ENCODE measurements at places on chromosomes 4 and X.

DNA sequence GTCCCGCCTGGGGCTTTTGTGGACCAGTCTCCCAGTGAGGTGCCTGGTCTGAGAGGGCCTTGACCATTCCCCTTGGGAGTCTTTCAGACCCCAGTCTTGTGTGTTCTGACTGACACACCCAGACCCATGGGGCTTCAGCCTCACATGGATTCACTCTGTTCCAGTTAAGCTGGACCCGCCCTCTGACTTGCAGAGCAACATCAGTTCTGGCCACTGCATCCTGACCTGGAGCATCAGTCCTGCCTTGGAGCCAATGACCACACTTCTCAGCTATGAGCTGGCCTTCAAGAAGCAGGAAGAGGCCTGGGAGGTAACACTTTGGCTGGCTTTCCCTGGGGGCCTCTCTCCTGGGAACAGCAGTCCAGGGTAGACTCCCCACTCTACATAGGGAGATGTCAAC, 6.8 kb downstream of the IL9R start:
- DNase-seq: no peak

- no peak for DNase-seq
These were observed 16.6 kb downstream of the DKC1 start for GRCh38 chrX:154779261-154779660.

GRCh38 chr4:146650034-146650433, 11.3 kb downstream of the POU4F2 start:
- no peak for DNase-seq

- DNase-seq: no peak
These were observed 20.0 kb upstream of the AADAT start for GRCh38 chr4:170109586-170110284.

DNA sequence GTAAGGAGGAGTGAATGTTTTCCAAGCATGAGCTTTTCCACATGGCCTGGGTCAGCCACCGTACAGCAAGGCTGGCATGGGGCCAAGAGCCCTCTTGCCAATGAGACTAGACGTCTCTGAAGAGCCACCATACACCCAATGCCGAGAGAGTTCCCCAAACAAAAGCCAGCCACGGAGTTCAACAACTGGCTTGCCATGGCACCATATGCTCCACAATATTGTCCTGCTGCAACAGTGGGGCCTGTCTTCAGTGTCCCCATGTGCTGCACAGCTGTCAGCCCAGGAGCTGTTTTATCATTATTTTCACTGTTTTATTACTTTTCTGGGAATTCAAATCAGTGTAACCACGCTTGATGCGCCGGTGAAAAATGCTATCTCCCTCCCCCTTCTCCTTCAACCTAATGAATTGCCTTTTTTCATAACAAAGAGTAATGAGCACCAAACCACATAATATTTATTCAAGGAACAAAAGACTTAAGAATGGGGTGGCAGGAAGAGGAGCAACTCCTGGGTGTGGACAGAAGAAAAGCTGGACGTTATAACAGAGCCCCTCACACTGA, 18.4 kb downstream of the MAML3 start:
- DNase-seq: peak; percentile 75

GRCh38 chr4:125529071-125529470, 214.3 kb downstream of the FAT4 start:
- no peak for DNase-seq

DNA sequence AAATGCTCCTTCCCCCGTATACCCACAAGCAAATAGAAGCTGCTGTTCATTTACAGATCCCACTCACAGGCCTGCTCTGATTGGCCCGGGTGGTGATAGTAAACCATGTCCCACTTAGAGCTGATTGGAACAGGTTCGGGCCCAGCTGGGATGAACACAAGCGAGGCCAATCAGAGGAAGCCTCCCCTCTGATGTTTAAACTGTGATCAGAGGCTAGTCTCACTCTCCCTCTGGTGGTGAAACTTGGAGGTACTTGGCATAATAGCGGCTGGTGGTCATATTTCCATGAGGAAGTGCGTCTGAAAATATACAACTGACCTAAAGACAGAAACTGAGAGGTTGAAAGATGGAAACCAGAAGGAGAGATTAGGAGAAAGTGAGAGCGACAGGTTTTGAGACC, 51.5 kb upstream of the TRPC3 start:
- DNase-seq: no peak

GRCh38 chr4:186719925-186720694, 3.5 kb downstream of the FAT1 start:
- no peak for DNase-seq

- no peak for DNase-seq
These were observed 145.6 kb downstream of the RAP1GDS1 start for GRCh38 chr4:98406819-98407218.

- DNase-seq: no peak
These were observed 33.9 kb downstream of the KLHL15 start for GRCh38 chrX:23993012-23993633.

- DNase-seq: no peak
These were observed 55.2 kb downstream of the ELF4 start for GRCh38 chrX:130055103-130055502.

- no peak for DNase-seq
These were observed 156.2 kb downstream of the ENOX2 start for GRCh38 chrX:130746709-130747342.

DNA sequence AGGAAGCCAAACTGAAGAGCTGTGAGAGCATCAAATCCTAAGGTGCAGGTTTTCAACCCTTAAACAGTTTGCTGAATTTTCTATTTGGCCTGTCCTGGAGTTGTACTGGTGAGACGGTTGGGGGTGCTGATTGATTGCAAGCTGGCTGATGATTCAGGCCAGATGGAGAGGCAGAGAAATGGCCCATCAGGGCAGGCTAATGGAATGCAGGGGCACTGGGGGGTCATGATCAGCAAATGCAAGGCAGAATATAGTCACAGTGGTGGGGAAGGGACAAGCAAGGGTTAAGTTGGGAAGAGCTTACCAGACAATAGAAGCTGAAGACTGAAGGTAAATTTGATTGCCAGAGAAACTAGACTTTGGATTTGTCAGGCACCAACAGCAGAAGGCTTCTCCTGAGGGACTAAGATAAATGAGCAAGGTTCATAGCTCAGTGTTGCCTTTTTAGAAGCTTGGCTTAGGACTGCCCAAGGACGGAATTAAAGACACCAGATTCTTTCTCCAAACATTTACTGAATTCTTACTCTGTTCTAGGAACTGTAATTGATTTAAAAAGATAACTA, 4.3 kb upstream of the AADAT start:
- no peak for DNase-seq

DNA sequence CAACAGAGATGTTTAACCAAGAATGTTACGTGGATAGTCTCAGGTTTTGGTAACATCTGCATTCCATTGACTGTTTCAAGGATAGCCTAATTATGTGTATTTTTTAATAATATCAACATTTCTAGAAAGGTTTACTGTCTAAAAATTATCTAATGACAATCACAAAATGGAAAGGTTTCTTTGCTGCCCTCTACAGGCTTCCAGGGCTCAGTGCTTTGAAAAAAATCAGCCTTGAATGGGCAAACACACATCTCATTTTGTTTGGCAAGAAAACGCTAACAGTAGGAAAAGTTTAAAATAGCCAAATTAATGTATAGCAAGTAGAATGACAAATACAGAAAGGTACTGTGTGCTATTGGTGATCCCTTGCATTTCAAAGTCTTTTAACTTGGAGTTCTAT, 223.4 kb upstream of the PRPS2 start:
- no peak for DNase-seq

DNA sequence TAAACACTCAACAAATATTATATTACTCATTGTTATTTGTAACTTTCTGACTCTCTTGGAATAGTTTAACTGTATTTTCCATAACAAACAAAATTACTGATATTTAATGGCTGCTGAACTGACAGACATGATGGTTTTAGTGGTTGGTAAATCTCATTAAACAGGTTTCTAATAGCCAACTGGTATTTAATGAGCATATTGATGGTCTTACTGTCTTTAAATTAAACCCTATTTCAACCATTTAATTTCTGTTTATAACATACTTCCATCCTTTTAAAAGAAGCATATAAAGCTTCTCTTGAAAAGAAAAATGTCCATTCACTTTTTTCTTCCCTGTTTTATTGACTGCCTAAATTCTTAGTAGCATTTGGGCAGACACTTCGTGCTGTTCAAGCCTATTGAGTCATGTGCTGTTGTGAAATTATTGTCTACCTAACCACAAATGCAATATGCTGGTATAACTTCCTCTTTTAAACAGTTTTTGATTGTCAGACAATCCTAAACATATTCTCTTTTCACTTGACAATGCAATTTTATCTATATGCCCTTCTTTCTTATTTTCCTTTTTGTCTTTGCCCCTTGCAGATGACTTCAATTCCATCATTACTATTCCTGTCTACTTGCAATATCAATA, 163.9 kb upstream of the SLC7A11 start:
- no peak for DNase-seq

DNA sequence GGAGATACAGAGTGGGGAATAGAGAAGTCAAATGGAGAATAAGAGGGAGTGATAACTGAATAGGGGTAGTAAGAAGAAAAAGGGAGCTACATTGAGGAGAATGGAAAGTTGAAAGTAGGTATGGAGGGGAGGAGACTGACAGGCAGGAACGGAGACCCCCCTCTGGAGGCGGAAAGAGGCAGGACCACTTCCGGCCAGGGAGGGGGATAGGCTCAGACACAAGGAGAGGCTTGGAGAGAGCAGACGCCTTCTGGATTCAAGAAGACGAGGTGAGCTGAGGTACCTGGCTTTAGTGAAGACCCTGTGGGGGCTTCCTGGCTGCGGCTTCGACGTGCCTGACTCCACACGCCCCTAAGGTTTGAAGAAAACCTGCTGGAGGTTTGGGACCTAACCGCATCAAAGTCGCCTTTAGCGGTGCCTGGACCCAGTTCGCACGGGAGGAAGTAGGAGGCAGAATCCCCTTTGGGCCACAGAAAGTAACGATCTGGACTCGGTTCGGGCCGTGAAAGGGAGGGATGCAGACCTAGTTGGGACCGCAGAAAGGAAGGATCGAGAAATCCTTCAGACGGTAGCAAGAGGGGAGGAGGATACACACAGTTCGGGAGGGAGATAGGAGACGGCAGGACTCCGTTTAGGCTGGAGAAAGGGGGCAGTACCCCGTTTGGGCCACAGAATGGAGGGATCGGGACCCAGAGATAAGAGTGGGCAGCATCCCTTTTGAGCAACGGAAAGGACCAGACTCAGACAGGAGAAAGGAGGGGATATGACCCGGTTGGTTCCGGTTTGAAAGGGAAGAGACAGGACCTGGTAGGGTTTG, at the start of gene TRO:
Gene TRO, plus strand, starts transcription at position 215 of the 817 bp plus-strand sequence. CDS start 1,423 bp downstream, outside the sequence.
- no peak for DNase-seq

DNA sequence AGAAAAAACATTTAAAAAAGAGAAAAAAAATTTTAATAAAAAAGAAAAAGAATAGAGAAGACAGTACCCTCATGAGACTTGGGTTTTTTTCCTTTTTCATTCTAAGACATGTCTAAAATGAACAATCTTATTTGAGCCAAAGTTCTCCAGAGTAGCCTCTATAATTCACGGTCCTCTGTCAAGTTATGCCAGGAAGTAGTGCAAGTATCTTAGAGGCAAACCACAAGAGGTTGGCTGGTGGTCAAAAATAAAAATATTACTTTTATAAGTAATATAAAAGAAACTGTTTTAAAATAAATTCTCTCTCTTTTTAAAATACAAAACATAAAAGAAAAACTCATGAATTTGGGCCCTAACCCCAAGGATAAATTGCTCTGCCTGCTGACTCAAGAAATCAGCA, 26.5 kb downstream of the HNRNPDL start:
- no peak for DNase-seq

GRCh38 chr4:142528433-142528832, 317.7 kb downstream of the INPP4B start:
- DNase-seq: no peak

GRCh38 chr4:24477919-24478318, 106.4 kb downstream of the DHX15 start:
- DNase-seq: no peak

DNA sequence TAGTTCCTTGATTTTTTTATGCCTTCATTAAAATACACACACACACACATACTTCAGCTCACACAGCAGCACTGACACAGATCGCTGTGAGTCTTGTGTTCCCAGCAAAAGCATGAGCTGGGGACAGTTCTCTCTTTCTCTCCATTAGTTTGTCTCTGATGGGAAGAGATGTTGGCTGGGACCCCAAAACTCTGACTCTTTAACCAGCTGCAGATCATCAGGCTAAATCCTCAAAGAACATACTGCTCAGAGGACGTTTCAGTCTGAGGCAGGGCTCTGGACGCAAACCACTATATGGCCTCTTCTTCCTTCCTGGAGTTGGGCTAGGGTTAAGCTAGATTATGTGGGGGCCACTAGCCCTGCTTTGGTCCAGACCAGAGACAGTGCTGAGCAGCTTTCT, 109.6 kb downstream of the NHSL2 start:
- DNase-seq: no peak

DNA sequence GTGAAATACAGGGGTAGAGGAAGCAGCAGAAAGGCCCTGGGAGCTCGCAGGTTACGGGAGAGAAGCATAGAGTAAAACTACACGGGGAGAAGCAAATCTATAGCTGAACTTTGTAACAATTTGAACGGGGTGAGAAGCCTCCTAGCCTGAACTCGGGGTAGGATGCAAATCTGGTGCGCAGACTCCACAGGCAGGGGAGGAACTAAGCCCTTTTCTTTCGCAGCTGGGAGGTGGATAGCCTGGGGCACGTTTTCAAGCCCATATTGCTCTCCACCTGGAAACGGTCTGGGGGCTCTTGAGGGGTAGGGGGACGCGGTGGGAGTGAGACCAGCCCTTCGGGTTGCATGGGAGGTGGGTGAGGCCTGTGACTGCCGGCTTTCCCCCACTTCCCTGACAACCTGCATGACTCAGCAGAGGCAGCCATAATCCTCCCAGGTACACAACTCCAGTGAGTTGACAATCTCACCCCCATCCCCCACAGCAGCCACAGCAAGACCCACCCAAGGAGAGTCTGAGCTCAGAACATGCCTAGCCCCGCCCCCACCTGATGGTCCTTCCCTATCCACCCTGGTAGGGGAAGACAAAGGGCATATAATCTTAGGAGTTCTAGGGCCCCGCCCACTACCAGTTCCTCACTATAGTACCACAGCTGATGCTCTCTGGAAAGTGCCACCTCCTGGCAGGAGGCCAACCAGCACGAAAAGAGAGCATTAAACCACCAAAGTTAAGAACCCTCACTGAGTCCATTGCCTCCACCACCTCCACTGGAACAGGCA, 29.9 kb downstream of the SOWAHB start:
- DNase-seq: no peak

DNA sequence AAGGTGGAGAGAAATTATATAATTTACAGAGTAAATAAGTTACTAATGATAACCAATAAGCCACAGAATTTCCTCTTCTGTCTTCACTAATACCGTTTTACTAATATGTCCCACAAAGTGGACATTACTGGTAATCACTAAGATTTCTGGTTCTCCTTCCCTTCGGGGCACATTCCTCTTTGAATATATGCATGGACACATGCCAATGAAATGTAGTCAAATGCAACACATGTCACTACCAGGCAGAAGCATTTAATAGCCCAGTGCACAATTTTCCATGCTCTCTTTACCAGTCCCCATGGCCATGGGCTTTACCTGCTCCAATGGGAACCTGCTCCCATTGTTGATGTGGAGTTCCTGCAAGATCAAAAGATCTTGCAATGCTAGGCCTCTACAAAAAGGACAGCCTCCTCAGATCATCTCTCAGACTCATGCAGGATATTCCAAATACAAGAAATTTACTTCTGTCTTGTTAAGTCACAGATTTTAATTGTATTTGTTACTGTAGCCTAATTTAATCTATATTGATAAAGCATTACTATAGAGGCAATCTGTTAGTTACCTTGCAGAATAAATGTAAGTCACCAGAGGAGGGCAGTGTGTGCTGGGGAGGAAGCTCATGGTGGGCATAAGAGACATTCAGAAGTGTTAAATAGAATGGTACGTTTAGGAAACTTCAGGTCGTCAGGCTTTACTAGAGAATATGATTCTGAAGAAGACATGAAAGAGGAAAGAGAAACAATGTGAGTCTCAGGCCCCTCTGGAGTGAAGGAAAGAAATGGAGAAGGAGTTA, 37.1 kb upstream of the INPP4B start:
- DNase-seq: no peak

Measured in sciatic nerve (tissue), 2 donors.